ENCODE measurements at places on chromosomes 2 and 18. TPM values are rescaled to one million over a fixed set of nuclear protein-coding genes. Genes with fewer than 3 reads are reported as not detected.

DNA sequence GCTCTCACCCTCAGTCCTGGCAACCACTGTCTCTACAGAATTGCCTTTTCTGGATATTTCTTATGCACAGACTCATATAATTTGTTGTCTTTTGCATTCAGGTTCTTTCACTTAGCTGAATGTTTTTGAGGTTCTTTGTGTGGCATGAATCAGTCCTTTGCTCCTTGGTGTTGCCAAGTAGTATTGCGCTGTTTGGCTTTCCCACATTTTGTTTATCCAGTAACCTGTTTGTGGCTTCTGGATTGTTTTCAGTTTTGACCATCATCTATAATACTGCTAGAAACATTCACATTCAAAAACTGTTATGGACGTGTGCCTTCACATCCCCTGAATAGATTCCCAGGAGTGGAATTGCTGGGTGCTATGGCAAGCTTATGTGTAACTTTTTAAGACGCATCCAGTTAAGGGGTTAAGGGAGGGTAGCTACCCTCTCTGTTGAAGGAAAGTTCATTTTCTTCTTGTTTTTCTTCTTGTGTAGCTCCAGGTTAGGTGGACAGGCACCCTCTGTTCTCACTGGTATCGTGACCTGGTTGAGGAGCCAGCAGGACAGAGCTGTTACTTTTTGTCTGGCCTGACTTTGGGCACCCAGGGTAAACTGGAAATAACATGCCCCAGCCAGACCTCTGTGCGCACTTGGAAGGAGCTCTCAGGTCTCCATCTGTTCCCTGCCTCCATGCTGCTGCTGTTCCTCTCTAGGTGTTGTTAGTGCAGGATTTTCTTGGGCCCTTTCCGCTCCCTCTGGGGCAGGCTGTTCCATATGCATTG is 29.6 kb downstream of the ARHGAP25 start:
- DNase-seq = no peak

DNA sequence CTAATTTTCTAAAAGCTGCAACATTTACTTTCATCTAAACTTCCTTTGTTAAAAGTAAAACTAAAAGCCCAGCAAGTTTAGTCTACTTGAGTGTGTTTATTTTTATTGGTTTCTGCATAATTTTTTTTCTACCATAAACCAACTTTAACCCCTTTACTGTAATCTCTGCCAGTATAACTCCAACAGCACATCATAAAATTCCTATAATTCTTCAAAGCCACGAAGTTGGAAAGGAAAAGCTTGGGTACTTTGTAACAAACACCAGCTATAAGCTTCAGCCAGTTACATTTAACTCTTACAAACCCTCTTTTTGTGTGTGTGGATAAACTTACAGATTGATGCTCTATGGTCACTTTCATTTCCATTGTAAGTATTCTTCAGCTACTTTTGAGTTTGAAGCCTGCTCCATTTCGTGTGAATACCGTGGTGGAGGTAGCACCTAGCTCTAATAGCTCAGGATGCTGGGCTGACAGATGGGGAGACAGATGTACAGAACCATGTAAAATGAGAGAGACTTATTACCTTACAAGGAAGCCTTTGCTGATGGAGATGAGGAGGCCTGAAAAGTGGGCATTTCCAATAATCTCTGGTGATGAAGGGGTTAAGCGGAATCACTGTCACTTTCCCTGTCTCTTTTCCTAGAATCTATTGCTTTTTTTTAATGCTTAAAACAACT is 42.5 kb downstream of the ZEB2 start:
- no peak for DNase-seq

GRCh38 chr2:238381341-238382115 is 45.2 kb upstream of the ASB1 start:
- DNase-seq = no peak

- DNase-seq = peak; percentile 98
These were observed 532.8 kb downstream of the FBXO15 start for GRCh38 chr18:73614812-73615211.

DNA sequence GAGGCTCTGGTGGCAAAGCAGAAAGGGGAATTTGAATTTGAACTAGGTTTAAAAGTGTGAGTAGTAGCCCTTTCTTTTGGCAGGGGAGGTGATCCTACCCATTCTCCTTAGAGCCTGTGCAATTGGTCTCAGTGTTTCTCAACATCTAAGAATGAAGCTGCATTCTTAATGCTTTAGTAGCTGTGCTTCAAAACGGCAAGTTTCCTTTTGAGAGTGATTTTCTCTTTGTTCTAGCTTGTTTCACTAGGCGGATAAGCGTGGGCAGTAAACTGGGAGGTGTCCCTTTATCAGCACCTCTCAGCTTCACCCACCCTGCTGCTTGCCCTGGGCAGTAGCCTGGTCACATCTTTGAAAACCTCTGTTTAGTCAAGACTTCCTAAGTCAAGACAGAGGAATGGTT is 6.7 kb downstream of the CRIM1 start:
- peak; percentile 93 for DNase-seq

GRCh38 chr2:23620841-23621341 is 235.9 kb downstream of the KLHL29 start:
- no peak for DNase-seq

- no peak for DNase-seq
These were observed 272.2 kb upstream of the GYPC start for GRCh38 chr2:126383800-126384199.

- no peak for DNase-seq
These were observed 532.4 kb downstream of the ZNF804A start for GRCh38 chr2:185130685-185131084.

GRCh38 chr2:225995796-225996461 is 596.4 kb downstream of the NYAP2 start:
- DNase-seq = peak; percentile 29

DNA sequence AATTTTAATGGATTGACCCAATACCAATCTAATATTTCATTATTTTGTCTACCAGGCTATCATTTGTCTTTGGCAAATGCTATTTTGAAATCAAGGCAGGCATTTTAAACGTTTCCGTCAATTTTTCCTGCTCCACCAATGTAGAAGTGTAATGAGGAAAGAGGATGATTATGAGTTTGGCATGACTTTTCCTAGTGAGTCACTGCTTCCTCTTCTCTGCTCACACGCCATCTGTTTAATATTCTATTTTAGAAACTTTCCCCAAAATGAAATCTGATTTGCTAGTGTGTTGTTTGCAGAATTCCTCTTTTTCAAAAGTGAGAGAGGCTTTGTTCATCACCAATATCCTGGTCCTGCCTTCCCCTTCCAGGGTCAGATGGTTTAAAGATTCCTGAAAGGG is 42.5 kb upstream of the PID1 start:
- DNase-seq = peak; percentile 65

DNA sequence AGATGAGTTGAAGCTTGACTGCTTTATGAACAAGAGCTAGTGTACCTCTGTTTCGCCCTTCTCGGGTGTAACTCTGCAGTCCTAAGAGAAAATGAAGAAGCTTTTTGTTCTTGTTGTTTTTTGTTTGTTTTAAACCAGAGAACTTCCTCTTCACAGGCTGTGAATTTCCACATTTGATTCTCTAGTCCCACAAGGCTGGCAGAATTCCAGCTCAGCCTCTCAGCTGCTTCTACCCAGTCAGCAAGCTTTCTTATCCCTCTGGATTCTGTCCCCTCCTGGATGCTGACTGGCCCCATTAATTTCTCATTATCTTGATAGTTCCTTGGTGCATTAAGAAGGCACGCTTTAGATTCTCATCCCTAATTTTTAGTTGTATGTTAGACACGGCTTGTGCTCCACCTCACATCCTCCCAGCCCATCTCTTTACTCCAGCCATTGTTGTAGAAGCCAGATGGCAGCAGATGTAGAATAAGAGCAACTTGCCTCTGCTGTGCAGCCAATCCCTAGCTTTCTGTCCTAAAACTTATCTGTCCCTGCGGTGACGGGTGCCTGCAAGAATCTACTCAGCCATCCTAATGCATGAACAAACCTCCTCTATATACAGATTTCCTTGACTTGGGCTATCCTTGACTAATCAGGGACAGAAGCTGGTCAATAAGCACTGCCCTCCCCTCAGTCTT is 12.3 kb upstream of the RESP18 start:
- no peak for DNase-seq

- no peak for DNase-seq
These were observed 180.3 kb downstream of the ZBTB7C start for GRCh38 chr18:48228841-48229240.

DNA sequence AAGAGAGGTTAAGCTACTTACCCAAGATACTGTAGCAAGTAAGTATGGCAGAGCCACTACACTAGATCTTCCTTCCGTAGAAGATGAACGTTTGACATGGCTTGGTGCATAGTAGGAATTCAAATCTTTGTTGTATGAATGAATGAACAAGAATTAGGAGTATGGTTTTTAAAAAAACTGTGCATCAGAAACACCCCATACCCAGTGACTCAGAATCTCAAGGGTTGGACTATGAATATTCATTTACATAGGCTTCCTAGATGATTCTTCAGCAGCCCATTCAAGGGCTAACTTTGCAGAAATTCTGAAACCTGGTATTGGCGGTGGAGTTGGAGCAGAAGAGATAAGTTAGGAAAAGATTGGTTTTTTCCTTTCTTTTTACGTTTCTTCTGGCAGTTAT is 5.4 kb downstream of the ACTR3 start:
- DNase-seq = peak; percentile 36

- DNase-seq = peak; percentile 88
These were observed 3.0 kb downstream of the DAPL1 start for GRCh38 chr2:158797963-158798700.

DNA sequence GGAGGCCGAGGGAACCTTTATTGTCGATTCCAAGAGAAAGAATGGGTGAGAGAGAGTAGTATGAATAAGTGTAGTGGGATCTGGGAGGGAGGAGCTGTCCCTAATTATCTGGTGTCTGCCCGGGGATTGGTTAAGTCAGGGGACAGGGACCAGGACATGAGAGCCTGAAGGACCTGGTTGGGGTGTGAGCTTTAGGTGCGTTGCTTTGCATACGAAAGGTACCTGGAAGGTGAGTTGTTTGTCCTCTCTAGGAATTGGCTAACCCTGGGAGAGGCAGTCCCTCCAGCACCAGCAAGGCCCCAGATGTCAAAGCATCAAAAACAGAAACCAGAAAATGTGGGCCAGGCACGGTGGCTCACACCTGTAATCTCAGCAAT is 48.1 kb upstream of the RPL31 start:
- DNase-seq = no peak

GRCh38 chr2:141707486-141707885 is 423.3 kb downstream of the LRP1B start:
- DNase-seq = no peak

DNA sequence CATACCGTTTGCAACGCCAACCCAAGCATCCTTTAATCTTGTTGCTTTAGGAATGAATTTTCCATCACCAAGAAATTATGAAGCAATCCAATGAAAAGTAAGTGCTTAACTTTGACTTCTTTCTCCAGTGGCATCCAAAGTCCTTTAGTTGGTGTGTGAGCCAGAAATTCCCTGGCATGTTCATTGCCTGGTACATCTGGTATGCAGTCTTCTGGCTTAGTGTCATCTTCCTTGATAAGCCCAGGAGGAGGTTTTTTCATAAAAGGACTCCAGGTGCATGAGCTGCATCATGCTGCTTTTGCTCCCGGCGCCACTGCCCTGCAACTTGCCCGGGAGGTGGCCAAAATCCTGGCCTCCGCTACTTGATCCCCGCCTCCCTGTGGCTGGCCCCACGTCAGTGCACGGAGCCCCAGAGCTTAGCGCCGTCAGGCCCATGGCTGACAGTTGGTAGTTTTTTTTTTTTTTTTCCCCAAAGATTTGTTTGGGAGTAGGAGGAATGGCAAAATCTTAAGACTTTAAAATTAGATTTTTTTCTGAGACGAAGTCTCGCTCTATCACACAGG is 58.7 kb downstream of the PUM2 start:
- DNase-seq = no peak

- no peak for DNase-seq
These were observed 78.4 kb upstream of the ZSWIM2 start for GRCh38 chr2:186927185-186927866.

- DNase-seq = no peak
These were observed 174.9 kb downstream of the CELF4 start for GRCh38 chr18:37390687-37391086.

DNA sequence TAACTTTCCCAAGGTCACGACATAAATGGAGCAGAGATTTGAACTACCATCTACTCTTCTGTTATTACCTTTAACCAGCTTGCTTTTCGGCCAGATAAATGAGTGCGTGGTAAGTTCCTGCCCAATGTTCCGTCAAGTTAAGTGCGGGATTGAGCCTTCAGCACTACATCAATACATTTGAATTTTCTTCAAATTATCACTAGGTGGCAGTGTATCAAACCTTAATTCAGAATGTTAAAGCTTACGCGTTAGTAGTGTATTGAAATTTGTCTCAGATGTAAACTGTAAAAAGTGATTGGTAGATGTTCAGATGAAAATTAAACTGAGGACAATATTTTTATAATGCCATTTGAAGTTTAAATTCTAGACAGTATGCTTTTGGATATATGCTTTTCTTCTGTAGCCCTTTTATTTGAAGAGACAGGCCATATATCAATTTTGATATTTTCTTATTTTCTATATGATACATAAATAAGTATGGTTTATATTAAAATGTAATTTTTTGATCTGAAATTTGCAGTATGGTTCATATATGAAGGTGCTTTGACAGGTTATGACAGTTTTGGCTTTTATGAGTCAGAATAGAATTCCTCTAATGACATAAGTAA is 681.3 kb downstream of the ADCYAP1 start:
- DNase-seq = peak; percentile 52

DNA sequence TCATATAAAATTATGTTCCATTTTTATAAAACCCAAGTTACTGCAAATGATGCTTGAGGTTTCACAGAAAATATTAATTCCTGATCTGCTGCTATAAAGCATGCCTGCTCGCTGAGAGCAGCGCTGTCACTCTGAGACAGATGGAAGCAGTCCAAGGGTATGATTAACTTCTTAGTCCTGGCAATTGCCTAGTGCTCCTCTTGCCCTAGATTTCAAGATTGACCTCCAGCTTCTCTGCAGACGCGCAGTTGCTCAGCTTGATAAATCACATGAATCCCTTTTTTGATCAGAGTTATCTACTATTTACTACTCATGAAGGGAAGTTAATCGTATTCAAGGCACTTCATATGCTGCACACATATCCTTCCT is 154.6 kb upstream of the REV1 start:
- DNase-seq = no peak

GRCh38 chr18:58965291-58966004 is 100.8 kb downstream of the ZNF532 start:
- DNase-seq = no peak

DNA sequence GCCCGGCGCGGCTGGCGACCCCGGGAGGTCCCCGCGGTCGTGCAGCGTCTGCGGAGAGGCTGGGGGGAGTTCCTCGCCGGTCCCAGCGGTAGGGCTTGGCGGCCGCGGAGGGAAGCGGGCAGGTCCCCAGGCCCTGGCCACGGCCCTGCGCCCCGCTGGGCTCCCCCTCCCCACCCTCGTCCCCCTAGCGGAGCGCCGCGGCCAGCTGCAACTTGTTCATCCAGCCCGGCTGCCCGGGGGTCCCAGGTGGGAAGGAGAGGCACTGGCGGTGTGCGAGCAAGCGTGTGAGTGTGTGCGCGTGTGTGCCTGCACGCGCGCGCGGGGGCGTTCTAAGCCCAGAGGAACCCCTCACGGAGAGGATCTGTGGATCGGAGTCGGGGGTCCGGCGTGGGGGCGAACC is 1.3 kb downstream of the PTPRM start:
- DNase-seq = no peak

Gene KCTD1
- total RNA-seq = 16.6 TPM

Gene RESP18
- total RNA-seq = not detected

Gene DSC2
- 49.0 TPM for total RNA-seq

Gene WDPCP
- 3.2 TPM for total RNA-seq

Gene TMEM200C
- total RNA-seq = under 0.01 TPM

Gene RPRM
- total RNA-seq = not detected

Gene EVX2
- not detected for total RNA-seq

Gene ACAA2
- total RNA-seq = 11.0 TPM

Data from bronchial epithelial cell (primary cell).